ENCODE measurements at places on chromosomes 16 and 17. TPM values are rescaled to one million over a fixed set of nuclear protein-coding genes. Genes with fewer than 3 reads are reported as not detected.
A peak's percentile ranks its signal among the peaks of the same experiment; 100 is the strongest.

GRCh38 chr16:89733792-89734191 is 12.5 kb downstream of the ZNF276 start:
- no peak for DNase-seq

DNA sequence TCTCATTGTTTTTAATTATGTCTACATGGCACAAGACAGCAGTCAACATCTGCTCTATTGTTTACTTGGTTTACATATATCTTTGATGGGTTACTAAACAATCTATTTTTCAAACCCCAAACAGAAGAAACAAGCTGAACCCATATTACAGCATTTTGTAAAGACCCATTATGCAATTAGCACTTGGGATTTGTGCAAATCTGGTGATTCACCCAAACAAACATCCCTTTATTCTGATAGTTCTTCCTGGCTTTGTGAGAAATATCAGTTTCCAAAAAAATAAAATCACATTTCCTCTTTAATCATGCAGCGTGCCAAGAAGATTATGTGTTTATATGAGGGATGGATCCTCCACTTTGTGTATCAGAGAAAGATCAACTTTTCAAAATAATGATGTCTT is 16.8 kb upstream of the RBFOX1 start:
- DNase-seq: no peak

DNA sequence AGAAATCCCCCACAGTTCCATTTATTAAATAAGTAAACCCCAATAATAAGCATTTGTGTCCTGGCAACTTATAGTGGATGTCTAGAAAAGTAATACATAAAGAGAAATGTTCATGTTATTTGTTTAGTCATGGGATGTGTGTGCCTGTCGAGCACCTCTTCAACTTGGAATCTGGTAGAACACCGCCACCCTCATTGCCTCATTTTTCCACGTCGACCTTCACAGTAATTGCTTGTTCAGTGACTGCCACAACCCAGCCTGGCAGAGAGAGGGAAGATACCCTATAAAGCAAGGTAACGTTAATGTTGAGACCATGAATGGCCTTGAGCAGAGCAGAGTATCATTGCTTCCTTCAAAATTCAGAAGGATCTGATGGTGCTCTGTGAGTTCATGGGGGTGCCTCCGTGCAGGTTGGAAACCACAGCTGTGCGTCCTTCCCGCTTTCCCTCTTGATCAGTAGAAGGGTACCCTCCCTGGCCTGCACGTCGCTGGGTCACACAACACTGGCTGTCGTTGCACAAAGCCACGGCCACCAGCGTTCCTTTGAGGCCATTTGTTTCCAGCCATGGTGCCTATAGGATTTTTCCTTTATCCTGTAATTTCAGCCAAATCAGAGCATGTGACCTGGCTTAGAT is 3.7 kb upstream of the DNASE1 start:
- DNase-seq: peak; percentile 17

DNA sequence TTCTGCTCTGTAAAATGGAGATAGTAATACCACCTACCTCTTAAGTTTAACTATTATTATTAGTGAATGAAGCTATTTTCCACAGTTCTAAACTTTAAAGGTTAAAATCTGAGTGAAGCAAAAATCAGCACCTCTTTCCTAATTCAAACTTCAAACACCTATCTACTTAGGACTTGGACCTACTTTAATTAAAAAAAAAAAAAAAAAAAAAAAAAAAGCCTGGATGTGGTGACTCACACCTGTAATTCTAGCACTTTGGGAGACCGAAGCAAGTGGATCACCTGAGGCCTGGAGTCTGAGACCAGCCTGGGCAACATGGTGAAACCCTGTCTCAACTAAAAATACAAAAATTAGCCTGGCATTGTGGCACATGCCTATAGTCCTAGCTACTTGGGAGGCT is 5.0 kb upstream of the KANSL1 start:
- no peak for DNase-seq

DNA sequence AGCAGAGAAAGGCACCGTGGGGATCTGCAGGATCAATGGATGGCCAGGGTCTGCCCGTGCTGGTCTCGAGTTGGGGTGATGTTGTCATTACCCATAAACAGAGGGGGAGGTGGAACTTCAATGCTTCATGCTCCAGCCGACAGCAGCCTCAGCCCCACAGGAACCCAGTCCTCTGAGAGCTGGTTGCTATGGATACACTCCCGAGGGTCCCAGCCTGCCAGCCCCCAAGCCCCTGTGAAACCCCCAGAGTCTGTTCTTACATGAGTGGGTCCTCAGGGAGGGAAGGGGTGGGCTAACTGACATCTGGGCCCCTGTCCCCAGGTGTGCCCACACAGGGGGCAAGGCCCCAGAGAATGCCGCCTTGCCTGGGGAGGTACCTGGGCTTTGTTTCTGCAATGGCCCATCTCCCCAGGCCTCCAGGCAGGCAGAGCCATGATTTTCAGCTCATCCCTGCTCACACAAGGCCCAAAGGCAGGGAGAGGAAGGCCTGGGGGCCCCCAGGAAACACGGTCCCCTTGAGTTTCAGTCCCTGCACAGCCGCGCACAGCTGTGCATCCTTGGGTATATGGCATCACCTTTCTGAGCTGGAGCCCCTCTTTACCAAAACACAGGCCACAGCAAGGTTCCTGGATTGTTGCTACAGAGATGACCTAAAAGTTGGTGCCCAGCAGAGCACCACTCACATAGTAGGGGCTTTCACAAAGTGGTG is 223.7 kb downstream of the ZNF423 start:
- no peak for DNase-seq

- peak; percentile 64 for DNase-seq
These were observed 7.5 kb downstream of the EIF1 start for GRCh38 chr17:41695954-41696757.

GRCh38 chr17:75109407-75110233 is at the start of gene ARMC7:
ARMC7 (plus strand) TSS chr17:75109969; CDS start chr17:75110289, 320 bp downstream.
- peak; percentile 94 for DNase-seq

DNA sequence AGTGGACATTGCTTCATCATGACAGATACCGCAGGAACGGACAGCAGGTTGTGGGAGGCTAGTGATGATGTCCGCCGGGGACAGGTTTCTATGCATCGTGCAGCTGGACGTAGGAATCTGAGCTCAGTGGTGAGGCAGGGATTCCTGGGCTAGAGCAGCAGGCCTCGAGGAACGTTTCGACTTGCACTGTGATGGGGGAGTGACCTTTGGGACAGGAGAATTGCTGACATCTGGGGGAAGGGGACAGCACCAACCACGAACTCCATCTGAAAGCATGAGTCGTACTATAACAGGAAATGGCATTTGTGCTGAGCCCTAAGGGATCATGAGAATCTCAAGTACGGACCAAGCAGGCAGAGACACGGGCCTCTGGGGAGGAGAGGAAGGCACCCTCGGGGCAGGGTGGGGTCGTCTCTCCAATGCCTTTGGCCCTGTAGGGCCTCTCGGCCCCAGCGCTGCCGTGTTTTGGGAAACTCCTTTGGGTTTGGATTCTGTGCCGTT is 65.8 kb upstream of the ENDOV start:
- DNase-seq: no peak

GRCh38 chr17:78774956-78775571 is 7.0 kb downstream of the CYTH1 start:
- peak; percentile 75 for DNase-seq

DNA sequence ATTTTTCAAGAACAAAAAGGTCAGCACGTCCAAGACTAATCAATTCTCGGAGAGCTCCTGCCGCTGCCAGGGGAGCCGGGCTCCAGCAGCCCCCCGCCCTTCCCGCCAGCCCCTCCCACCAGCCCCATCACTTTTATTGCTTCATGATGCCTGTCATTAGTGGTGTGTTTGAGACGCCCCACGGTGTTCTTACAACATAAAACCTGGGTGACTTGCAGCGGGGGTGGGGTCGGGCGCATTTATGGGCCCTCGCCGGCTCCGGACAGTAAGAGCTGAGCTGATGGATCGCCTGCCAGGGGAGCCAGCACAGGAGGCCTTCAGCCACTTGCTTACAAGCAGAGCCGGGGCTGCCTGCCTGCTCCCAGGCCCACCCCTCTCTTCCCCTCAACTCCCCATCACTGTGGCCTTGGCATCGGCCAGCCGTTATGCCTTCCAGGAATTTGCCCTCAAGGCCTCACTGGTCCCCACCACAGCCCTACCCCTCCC is 82.9 kb upstream of the CBX4 start:
- no peak for DNase-seq

DNA sequence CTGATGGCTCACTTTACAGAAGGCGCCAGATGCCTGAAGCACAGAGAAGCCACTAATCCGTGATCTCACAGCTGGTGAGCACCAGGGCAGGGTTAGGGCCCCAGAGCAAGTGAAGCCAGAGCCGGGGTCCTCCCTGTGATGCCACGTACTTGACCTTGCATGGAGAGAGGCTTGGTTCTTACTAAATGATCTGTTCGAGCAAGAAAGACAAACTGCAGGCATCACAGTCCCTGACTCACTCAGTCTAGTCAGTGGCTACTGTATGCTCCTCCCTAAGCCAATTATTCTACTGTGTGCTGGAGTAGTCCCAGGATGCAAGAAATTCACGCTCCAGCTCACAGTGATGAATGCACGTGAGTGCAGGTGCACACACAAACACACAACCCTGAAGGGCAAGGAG is 55.4 kb downstream of the SDK2 start:
- no peak for DNase-seq

DNA sequence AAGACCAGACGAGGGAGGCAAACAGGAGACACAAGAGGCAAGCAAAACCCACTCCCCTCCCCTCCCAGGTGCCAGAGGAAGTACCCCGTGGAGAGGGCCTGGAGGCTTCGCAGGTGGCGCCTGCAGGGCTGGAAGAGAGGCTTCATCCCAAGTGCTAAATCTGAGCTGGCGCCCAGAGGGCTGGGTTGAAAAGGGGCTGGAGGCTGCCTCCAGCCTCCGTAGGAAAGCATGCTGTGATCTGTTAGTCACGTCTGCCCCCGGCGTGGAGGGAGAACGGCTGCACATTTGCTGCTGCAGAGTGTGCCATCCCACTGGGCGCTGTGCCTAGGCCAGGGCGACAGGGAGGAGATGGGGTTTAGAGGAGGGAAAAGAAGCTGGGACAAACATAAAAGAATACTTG is 16.9 kb downstream of the RPH3AL start:
- DNase-seq: no peak

GRCh38 chr16:85041219-85042166 is 13.9 kb downstream of the KIAA0513 start:
- DNase-seq: no peak

DNA sequence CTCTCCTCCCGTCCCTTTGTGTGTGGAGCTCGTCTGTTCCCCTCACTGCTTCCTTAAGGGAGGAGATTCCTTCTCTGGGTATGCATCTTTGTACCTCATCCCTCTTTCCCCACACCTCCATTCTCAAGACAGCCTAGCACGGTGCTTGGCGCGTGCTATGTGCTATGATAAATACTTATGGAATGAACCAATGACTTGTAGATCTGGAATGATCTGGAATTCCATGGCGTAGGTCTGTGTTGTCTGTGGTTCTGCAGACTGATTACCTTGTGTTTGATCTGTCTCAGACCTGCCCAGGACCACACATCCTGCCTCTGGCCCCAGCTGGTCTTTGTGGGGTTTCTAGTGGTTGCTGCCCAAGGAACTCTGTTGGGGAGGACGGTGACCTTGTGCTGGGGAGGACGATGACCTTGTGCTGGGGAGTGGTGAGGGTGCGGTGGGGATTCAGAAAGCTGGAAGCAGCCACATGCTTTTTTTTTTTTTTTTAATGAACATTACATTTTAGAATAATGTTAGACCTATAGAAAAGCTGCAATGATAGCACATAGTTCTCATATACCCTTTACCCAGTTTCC is 33.5 kb upstream of the ETV4 start:
- DNase-seq: no peak

DNA sequence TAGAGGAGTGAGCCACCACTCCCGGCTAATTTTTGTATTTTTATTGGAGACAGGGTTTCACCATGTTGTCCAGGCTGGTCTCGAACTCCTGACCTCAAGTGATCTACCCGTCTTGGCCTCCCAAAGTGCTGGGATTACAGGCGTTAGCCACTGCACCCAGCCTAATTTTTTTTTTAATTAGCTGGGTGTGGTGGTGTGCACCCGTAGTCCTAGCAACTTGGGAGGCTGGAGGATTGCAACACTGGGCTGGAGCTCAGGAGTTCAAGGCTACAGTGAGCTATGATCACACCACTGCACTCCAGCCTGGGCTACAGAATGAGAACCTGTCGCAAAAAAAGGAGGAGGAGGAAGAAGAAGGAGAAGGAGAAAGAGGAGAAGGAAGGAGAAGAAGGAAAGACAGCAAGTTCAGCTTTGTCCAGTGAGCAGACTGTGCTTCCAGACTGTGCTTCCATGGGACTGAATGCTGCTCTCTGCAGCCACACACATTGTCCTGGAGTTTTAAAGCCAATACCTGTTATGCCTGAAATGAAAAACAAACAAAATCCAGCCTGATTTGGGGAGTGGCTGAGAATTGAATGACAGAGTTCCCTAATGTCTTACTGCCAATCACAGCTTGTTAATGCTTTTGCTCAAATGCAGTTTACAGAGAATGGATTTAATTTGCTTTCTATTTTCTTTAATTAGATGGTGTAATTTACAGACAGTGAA is 2.8 kb upstream of the TNFRSF13B start:
- DNase-seq: no peak

- no peak for DNase-seq
These were observed 101.6 kb upstream of the TOB1 start for GRCh38 chr17:50967795-50968194.

- no peak for DNase-seq
These were observed 211.9 kb downstream of the GSG1L start for GRCh38 chr16:27851586-27851985.

GRCh38 chr16:27531186-27531585 is 18.5 kb downstream of the GTF3C1 start:
- no peak for DNase-seq

Gene KRT36
- total RNA-seq: not detected

Gene GRIN2C
- 0.17 TPM for total RNA-seq

Gene TOM1L1
- total RNA-seq: not detected

Gene NTN1
- total RNA-seq: 0.09 TPM

Gene ORC6
- total RNA-seq: 32.6 TPM

Gene CD300LB
- total RNA-seq: not detected

Gene SLC52A1
- total RNA-seq: 0.85 TPM

Gene ENGASE
- total RNA-seq: 78.2 TPM

Gene AANAT
- not detected for total RNA-seq

Gene GCGR
- not detected for total RNA-seq

Gene WDR45B
- total RNA-seq: 56.9 TPM

Gene GRAP
- 27.7 TPM for total RNA-seq

Gene EVPLL
- not detected for total RNA-seq

Gene HOXB7
- total RNA-seq: 1.0 TPM

Gene DHRS7C
- not detected for total RNA-seq

Gene GPR179
- 0.06 TPM for total RNA-seq

Gene ENKD1
- 9.6 TPM for total RNA-seq

Gene HCRT
- not detected for total RNA-seq
